ENCODE measurements at places on chromosomes 2 and 18. TPM values are rescaled to one million over a fixed set of nuclear protein-coding genes. Genes with fewer than 3 reads are reported as not detected.

The SP140L gene
- polyA plus RNA-seq: 3.5 TPM

The ACVR1C gene
- 1.0 TPM for polyA plus RNA-seq

The RIT2 gene
- polyA plus RNA-seq: 26.4 TPM

The EFHD1 gene
- 42.9 TPM for polyA plus RNA-seq

The FAM210A gene
- 16.9 TPM for polyA plus RNA-seq

The CNTNAP5 gene
- 16.7 TPM for polyA plus RNA-seq

The GMCL1 gene
- polyA plus RNA-seq: 14.8 TPM
